Stimulated activated CD8-positive, alpha-beta memory T cell treated with anti-CD3 and anti-CD28 coated beads, Interleukin-4, amount 100 ng/mL, for 1 hour (primary cell): ENCODE measurements at places on chromosomes 6 and 20.

DNA sequence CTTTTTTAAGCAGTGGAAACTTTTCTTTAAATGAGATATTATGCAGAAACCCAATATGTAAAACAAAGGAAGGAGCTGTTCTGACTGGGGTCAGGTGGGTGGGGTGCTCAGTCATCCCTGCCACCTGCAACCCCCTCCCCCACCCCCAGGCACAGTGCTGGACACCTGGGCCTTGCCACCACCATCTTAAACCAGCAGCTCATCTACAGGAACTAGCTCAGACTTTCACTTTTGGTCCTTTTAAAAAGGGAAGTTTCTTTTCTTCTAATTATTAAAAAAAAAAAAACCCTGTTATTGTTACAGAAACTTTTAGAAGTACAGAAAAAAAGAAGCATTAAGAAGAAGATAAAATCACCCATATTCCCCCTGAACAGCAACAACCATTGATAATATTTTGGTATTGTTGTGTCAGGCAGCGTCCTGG lies 37.1 kb downstream of the PPP1R16B start:
- no peak for DNase-seq

DNA sequence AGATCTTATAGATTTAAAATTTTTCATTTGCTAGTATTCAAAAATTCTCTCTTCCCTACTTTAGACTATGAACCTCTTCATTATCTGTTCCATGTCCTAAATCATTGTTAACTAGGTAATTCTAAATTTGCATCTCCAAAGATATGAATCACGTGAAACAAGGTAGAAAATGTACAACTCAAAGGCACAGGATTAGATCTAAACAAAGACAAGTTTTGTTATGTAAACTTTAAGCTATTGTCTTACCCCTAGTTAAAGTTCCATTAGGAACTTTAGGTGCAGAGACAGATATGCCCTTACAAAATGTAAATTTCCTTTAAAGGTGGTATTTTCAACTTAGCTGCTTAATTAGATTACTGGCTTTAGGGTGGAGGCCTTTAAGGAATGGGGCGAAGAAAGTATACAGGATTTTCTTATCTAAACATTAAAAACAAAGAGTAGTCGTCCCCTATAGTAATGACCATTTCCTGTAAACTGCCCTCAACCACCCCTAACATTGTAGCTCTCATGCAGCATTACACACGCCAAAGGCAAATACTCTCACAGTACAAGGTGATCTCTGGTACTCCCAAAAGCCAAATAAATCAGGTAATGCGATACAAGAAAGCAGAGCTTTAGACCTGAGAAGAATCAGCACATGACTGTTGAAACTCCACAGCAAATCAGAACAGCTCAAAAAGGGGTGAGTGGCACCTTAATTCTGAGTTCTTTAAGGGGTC lies 57.4 kb upstream of the MRAP2 start:
- no peak for DNase-seq

GRCh38 chr6:142361779-142362750 lies 60.3 kb downstream of the ADGRG6 start:
- no peak for DNase-seq

GRCh38 chr6:63023726-63024125 lies 187.5 kb upstream of the FKBP1C start:
- DNase-seq = no peak

GRCh38 chr6:38567436-38567835 lies 72.3 kb downstream of the BTBD9 start:
- DNase-seq = no peak

DNA sequence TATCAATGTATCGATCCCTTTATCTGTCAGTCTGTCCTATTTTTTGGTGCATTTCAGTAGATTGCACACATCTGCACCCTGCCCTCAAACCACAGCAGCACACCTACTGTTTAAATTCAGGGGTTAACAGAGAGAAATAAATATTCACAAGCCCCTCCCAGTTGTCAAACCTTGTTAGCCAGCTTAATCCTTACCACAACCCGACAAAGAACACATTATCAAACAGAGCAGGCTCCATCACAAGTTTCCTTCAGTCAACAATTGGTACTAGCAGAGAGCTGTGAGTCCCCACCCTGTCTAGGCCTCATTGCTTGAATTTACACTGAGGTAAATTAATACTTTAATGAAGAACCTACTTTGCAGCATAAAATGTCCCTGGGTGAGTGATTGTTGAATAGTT lies 249.8 kb downstream of the FNDC1 start:
- no peak for DNase-seq

DNA sequence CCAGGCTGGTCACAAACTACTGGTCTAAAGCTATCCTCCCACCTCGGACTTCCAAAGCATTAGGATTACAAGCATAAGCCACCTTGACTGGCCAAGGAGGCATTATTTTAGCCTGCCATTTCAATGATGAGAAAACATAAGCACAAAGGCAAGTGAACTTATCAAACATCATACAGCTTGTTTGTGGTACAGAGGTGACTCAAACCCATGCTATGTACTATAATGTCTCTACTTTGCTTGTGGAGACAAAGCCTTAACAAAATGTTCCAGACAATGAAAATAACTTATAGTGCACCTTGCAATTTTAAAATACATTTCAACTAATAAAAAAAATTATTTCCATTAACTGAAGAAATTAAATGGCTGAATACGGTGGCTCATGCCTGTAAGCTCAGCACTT lies 26.2 kb downstream of the HDAC2 start:
- no peak for DNase-seq

DNA sequence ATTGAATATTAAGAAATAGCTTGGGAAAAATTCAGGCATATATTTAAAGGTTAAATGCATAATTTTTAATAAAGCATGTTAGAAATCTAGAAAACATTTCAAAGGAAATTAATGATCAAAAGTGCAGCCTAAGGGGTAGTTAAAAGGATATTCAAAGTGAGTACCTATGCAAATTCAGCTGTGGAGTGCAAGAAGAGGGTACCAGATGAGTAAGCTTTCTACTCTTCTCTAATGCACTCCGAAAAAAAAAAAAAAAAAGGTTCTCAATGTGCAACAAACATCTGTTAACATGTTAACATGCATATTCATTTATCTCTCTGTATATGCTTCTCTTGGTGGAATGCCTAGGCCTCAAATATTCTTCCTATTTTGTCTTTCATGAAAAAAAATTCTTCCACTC lies 32.0 kb upstream of the KATNA1 start:
- DNase-seq = no peak

GRCh38 chr6:158711264-158711663 lies 61.4 kb downstream of the SYTL3 start:
- DNase-seq = no peak

- peak; percentile 4 for DNase-seq
Observed at GRCh38 chr6:43454696-43455530, 435 bp downstream of the DLK2 start.

DNA sequence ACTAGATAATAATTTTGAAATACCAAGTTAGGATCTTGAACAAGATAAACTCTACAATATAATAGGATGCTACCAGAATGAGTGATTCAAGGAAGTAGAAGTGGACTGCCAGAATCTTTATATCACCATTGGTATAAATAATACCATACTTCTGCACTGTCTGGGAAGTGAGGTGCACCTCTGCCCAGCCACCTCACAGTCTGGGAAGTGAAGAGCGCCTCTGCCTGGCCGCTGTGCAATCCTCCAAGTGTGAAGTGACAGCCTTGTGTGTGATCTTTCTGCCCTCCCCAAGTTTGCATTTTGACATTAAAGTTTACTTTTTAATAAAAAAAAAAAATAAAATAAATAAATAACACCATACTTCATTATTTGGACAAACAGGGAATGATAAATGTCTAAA lies 18.8 kb downstream of the LATS1 start:
- no peak for DNase-seq

- DNase-seq = no peak
Observed at GRCh38 chr6:112683926-112684325, 336.8 kb downstream of the RFPL4B start.

DNA sequence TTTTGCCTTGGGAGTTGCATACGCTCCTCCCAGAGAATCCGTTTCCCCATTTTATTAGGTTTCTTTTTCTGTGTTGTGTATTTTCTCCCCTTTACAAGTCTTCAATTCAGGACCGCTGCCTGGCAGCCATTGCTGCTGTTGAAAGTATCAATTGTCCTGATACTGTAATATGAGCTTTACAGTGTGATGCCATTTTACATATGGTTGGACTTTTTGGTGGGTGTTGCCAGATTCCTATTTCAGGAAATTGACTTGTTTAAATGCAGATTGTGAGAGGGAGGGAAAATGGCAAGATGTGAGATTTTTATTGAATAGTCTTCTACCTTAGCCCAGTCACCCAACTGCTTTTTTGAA lies 1.2 kb downstream of the PANK2 start:
- DNase-seq = no peak

DNA sequence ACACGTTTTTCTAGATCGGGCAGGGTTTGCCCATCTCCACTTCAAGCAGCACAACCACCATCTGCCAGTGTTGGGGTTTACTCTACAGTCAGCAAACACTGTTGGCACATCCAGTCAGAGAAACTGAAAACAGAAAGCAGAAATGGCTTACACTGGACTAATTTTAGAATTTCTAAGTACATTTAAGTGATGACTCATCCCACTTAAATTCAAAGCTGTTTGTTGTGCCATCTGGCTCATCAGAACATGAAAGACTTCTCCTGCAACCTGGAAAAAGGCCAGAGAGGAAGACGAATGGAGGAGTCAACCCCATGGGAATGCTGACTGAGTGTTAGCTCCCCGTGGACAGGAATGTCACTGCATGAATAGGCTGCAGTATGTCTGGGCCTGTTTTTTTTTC lies 21.8 kb downstream of the FAM209B start:
- DNase-seq = no peak

- DNase-seq = no peak
Observed at GRCh38 chr6:133705731-133706130, 183.2 kb upstream of the TCF21 start.

GRCh38 chr6:157263881-157264397 lies 59.4 kb downstream of the TMEM242 start:
- DNase-seq = no peak

- DNase-seq = no peak
Observed at GRCh38 chr6:83169106-83169505, 24.0 kb downstream of the PGM3 start.

GRCh38 chr6:89787660-89788328 lies 31.8 kb downstream of the MDN1 start:
- DNase-seq = no peak

- no peak for DNase-seq
Observed at GRCh38 chr6:26196846-26197635, 109.8 kb downstream of the HFE start.

DNA sequence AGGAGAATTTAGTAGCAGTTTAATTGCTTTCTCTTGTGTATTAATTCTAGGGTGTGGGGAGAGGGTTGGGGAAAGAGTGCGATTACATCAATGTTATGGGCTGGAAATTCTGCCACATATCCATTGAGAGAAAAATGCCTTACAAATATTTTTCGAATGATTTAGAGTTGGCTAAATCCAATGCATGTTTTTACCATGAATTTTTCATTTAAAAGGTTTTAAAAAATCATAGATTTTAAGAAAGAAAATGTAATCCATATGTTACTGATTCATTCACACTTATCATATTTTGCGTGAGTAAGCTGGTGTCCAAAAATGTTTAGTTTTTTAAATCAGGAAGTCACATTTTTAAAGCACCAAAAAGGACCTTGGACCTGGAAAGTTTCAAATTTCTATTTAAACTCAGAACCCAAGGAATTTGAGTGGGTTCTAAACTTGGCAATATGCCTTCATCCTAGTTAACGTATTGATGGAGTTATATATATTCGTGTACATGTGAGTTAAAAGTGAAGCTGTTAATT lies 627.4 kb upstream of the CITED2 start:
- DNase-seq = no peak

- no peak for DNase-seq
Observed at GRCh38 chr6:168450917-168451316, 9.9 kb downstream of the SMOC2 start.

DNA sequence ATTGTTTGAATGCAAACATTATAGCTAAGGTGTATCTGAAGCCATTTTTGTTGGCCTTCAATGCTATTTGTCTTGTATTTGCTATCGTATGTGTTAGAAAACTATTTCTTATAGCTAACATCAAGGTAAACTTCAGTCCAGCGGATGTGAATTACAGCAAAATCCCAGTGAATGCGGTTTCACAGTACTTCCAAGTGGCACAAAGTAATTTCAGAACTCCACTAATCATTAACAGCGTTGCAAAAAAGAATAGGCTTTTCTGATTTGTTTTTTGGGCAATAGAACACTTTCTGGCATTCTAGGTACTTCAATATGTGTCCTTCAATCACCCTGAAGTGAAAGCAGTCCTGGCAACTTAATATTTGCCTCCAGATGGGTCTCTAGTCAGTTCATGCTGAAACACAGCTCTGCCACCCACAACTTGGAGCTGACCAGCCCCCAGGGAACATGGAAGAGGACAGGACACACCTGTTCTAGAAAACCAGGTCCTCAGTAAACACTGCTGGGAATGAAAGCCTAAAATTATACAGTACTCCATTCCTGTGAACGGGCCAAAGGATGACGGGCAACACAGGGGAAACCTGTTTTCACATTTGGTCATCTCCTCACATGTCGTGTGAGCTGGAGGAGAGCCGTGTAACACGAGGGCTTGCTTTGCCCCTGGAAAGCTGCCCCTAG lies 9.7 kb upstream of the MRPS10 start:
- no peak for DNase-seq

- no peak for DNase-seq
Observed at GRCh38 chr20:22523499-22524392, 60.6 kb downstream of the FOXA2 start.

GRCh38 chr6:10425975-10426780 lies 11.3 kb upstream of the TFAP2A start:
- DNase-seq = no peak

DNA sequence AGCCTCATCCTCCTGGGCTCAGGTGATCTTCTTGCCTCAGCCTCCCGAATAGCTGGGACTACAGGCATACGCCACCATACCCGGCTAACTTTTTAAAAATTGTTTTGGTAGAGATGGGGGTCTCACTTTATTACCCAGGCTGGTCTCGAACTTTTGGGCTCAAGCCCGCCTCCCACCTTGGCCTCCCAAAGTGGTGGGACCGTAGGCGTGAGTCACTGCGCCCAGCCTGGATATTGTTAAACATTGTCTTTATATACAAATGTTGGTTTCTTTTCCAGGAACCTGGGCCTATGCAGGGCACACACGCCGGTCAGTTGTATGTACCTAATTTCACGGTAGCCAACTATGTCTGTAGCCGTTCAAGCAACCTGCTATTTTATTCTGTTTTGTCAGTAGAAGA lies 60.1 kb downstream of the SYNJ2 start:
- no peak for DNase-seq

GRCh38 chr20:17128206-17128605 lies 98.6 kb upstream of the PCSK2 start:
- DNase-seq = no peak

DNA sequence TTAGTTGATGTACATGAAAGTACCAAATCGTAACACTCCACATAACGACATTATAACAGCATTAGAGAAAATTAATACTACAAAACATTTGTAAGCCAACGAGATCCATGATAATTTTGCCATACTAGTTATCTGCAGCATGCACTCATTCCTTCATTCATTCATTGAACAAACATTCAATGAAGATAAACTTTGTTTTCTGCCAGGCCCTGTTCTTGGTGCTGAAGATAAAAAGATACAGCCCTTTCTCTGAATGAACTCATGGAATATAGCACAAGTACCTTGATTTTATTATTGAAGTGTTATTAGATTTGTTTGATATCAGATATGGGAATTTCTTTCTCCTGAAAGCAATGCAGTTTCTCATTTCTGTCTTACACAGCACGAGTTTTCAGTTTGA lies 524.0 kb downstream of the TFAP2A start:
- no peak for DNase-seq

- no peak for DNase-seq
Observed at GRCh38 chr6:97440590-97441176, 157.7 kb upstream of the MMS22L start.
